ENCODE measurements at places on chromosomes 7 and 10. TPM values are rescaled to one million over a fixed set of nuclear protein-coding genes. Genes with fewer than 3 reads are reported as not detected.

DNA sequence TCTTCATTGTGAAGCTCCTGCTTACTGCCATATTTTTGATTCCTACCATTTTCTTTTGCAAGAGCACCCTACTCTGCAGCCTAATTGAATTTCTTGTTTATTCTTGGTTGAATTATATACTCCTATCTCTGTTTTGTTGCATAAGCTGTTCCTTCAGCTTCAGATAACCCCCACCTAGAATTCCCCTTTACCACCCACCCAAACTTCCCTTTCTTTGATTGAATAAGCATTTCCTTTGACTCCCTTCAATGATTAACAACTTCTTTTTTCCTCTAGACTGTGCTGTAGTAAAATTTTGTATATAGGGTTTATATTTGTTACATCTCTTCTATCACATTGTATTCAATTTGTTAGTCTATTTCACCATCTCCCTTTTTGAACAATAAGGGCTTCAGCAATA is 168.1 kb downstream of the GPR37 start:
- no peaks in the 10 kb centered on the region for H3K4me1 ChIP-seq
- H3K27me3 ChIP-seq, result no peaks in the 10 kb centered on the region
- DNase-seq, result no peak
- H3K36me3 ChIP-seq, result no peaks in the 10 kb centered on the region
- no peak overlapping the region for H3K27ac ChIP-seq
- H3K4me3 ChIP-seq, result no peak overlapping the region

GRCh38 chr10:72049969-72050781 is 38.2 kb downstream of the SPOCK2 start:
- no peak overlapping the region for H3K27ac ChIP-seq
- H3K36me3 ChIP-seq, result no peaks in the 10 kb centered on the region
- DNase-seq, result no peak
- H3K4me1 ChIP-seq, result peaks cover 19% of the 10 kb centered on the region
- H3K4me3 ChIP-seq, result no peak overlapping the region
- H3K27me3 ChIP-seq, result no peaks in the 10 kb centered on the region

DNA sequence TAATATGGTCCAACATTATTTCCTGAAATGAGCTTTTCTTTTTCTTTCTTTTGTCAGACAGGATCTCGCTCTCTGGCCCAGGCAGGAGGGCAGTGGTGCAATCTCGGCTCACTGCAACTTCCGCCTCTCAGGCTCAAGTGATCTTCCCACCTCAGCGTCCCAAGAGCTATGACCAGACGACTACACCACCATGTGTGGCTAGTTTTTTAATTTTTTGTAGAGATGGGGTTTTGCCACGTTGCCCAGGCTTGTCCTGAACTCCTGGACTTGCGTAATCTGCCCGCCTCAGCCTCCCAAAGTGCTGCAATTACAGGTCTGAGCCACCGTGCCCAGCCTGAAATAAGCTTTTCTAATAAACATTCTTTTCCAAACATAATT is 48.6 kb downstream of the CUL2 start:
- peaks cover 32% of the 10 kb centered on the region for H3K36me3 ChIP-seq
- no peaks in the 10 kb centered on the region for H3K27me3 ChIP-seq
- no peak overlapping the region for H3K27ac ChIP-seq
- H3K4me3 ChIP-seq, result no peak overlapping the region

DNA sequence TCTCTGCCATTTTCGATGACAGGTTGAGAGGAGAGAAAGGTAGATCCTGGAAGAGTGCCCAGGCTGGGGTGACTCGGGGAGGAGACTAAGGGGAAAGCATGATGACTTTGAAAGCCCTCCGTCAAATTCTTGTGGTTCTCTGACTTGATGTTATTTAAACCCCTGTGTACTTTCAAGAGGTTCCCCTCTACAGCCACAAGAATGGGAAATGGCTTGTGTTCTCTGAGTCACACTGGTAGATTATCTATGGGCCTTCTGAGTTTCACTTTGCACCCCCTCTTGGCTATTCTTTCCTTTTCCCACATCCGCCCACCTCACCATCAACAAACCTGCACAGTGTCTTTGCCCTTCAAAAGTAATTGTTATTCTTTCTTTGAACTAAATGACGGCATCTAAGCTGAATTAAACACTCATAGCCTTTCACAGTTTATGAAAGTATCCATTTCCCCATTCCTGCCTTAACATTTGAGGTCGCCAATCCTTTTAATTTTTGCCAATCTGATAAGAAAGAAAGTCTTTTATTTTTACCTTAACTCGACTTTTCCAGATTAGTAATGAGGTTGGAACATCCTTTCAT is 24.1 kb downstream of the PRF1 start:
- peaks cover 50% of the 10 kb centered on the region for H3K4me1 ChIP-seq
- DNase-seq, result peak; percentile 92
- H3K36me3 ChIP-seq, result no peaks in the 10 kb centered on the region
- peak overlapping the region; percentile 90 for H3K27ac ChIP-seq
- H3K27me3 ChIP-seq, result no peaks in the 10 kb centered on the region

DNA sequence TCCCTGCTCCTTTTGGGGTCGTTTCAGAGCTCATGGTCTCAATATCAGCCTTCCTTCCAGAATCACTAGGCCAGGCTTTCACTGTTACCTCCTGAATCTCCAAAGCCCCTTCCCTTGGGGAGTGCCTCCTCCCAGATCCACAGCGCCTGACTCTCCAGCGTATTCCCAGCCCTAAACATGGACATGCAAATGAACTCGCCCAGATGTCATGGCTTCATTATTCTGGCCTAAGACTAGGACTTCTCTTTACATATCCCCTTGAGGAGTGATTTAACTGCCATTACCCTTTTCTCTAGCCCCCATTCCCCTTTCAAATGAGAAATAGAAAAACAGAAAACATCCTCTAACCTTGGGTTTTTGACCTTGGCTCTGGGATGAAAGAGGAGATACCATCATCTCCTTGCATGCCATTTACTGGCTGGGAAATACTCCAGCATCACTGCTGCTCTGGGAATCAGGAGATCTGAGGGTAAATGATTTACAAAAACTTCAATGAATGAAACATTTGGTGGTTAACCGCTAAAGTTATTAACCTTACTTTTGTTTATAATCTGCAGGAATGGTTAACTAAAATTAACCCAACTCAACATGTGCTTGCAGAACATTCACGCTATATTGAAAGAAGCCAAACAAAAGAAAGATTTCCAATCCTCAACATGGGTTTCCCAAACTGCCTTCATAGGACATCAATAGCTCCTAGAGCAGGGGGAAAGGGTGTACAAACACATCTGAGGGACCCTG is 37.0 kb downstream of the FAM171A1 start:
- no peak overlapping the region for H3K4me3 ChIP-seq
- no peaks in the 10 kb centered on the region for H3K27me3 ChIP-seq
- no peak for DNase-seq

DNA sequence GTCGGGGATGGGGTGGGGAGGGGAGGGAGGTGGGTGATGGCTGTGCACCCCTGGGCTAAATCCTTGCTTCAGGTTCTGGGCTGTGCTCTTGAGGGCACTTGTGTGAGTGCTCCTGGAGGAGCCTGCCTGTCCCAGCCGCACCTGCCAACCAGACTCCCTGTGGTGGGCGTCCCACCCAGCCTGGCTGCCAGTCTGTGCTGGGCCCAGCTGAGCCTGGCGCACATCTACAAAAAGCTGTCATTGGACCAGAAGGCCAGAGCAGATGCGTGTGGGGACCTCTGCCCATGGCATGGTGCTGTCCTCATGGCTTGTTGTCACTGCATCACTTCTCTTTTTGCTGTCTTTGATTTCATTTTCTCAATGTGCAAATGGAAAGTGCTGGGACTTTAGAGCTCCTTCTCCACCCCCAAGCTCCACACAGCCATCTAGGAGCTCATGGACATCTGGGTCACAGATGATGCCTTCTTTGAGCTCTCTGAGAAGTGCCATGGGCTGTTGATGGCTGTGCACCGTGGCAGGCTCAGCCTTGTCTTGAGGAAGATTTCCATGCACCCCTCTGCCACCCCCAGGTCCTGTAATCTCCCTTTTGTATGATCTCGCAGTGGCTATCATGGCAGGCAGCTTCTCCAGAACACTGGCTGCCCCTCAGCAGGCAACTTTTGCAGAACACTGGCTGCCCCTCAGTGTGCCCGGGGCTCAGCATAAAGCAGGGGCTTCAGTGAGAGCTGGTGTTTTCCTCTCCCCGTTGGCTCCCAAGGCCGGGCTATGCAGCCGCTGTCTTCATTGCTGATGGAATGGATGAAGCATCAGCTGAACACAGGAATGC is 83.9 kb downstream of the ADCY1 start:
- H3K36me3 ChIP-seq, result no peaks in the 10 kb centered on the region
- DNase-seq, result no peak
- no peak overlapping the region for H3K4me3 ChIP-seq
- H3K27ac ChIP-seq, result no peak overlapping the region
- H3K27me3 ChIP-seq, result no peaks in the 10 kb centered on the region

GRCh38 chr10:121614613-121615434 is 16.6 kb upstream of the FGFR2 start:
- no peak for DNase-seq
- H3K4me3 ChIP-seq, result no peak overlapping the region
- no peaks in the 10 kb centered on the region for H3K36me3 ChIP-seq
- no peaks in the 10 kb centered on the region for H3K27me3 ChIP-seq
- no peaks in the 10 kb centered on the region for H3K4me1 ChIP-seq
- no peak overlapping the region for H3K27ac ChIP-seq

The HSPB1 gene
- total RNA-seq, result 104 TPM

The PRPS1L1 gene
- total RNA-seq, result not detected

The OR2F2 gene
- not detected for total RNA-seq

Measured in activated CD8-positive, alpha-beta T cell treated with anti-CD3 and anti-CD28 coated beads for 36 hours (primary cell).